ENCODE measurements at places on chromosomes 2 and 18.
A peak's percentile ranks its signal among the peaks of the same experiment; 100 is the strongest.

DNA sequence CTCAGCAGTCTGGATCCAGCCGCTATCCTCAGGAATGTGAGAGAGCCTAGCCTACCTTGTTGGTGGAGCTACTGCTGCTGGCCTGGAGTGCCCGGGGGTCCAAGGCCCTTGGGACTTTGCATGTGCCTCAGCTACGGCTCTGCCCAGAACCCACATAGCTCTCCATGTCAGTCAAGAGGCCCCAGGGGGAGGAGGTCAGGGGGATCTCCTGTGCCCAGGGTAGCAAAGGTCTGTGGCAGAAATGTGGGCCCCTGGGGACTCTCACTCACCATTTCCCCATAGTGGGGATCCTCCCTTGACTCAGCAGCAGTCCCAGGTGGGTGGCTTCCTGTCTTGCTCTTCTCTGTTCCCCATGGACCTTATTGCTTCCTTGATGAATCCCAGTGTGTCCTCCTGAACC is 342.7 kb upstream of the CHAC2 start:
- DNase-seq, result no peak

- DNase-seq, result peak; percentile 71
Observed at GRCh38 chr2:188042412-188042811, 249.3 kb upstream of the GULP1 start.

DNA sequence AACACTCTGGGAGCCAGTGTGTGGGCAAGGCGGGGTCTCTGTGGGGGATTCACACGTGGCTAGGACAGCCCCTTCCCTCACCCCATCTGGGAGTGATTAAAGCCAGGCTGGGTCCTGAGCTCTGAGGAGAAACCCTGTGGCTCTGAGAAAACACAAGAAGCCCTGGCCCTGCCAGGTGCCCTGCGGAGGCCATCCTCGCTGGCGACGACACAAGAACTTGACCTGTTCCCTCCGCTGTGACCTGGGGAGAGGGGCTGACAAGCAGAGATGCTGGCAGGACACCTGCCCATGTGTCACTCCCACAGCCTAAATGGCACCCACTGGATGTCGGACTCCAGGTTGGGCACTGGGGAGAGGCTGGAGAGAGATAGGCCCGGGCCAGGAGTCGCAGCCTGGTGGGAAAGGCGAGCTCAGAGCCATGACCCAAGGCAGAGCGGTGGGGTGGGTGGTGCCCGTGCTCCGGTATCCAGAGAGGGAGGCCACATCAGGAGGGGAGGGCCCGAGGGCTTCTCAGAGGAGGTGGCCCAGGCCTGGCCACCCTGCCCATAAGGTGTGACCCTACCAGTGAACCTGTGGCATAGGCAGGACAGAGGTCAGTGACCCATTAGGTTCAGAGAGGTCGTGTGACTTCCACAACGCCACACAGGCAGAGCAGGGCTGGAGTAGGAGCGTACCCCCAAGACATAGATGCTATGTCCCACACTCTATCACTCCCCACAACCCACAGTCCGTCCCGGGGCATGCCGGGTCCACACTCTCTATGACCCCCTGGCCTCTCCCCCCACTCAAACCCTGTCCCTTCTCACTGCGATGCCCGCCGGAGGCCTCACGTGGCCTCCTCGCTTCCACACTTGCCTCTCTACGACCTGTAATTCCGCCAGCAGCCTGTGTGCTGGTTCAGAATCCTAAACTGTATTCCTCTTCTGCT is 59.4 kb upstream of the HPCAL1 start:
- DNase-seq, result no peak

GRCh38 chr2:33560017-33560416 is 39.1 kb downstream of the FAM98A start:
- DNase-seq, result no peak

DNA sequence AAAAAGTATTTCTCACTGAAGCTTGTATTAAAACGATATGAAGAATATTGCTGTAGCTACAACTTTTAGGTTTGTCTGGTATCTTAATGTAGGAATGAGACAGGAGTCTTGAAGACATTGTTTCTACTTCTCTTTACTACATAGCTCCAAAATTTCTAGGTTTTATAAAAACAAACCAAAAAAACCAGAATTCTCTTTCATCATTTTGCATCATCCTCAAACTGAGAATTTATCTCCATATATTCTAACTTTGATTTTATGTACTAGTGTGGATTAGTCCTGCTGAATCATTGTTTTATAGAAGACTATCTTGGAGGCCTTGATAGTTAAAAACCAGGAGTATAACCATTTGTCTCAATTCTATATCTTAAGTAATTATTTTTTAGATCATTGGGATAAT is 100.2 kb downstream of the ICA1L start:
- no peak for DNase-seq

DNA sequence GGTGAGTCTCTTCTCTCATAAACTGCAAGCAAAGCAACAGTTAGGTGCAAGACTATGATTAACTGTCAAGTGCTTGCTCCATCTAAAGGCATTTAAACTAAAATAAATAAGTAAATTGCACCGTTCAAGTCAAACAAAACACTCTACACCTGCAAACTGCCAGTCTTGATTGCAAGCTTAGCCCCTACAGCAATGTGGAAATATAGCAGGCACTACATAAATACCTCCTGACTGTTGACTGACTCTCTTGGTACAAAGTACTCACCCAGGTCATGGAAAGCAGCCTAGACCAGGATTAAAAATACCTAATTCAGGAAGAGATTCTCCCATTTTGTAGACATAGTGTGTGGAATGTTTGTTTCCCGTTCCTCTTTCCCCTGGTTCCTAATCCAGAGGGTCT is 176.6 kb upstream of the KLHL29 start:
- DNase-seq, result no peak

DNA sequence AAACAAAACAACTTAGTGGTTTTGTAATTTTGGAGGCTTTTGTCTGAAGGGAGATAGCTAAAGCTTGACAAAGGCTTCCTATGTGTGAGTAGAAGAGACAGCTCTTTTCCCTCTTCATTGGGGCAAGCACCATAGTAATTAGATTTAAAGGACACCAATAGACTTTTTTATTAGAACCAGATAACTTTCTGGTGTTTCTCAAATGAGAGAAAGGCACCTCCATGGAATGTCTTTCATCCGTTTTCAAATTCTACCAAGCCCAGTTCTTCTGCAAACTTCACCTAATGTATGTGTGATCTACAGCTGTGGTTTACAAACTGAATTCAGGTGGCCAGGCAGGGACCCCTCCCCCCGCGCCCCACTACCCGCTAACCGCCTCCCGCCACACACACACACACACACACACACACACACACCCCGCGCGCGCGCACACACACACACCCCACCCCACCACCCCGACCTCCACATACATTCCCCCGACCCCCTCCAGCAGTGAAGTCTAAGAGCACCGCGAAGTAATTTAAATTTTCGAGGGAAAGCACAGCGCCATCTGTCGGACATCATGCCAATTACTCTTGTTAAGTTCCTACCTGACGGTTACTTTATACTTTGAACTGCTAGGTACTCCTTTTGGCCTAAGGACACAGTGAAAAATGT is 31.6 kb upstream of the PPP1R1C start:
- DNase-seq, result peak; percentile 73
